ENCODE measurements at places on chromosomes 5 and 9.

DNA sequence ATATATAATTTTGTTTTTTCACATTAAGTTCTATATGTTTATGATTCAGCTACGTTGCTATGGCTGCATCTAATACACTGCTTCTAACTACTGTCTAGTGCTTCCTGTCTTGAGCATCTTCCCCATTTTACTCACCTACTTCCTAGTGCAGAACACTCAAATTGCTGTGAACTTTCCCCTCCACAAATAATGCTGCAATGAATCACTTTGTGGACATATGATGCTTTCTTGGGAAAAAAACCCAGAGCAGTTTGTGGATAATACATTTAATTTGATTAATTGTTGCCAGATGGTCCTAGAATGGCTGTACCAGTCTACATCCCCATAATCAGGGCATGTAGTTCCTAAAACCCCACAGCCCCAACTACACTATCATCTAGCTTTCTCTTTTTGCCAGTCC is 18.5 kb downstream of the CD180 start:
- DNase-seq, result no peak

DNA sequence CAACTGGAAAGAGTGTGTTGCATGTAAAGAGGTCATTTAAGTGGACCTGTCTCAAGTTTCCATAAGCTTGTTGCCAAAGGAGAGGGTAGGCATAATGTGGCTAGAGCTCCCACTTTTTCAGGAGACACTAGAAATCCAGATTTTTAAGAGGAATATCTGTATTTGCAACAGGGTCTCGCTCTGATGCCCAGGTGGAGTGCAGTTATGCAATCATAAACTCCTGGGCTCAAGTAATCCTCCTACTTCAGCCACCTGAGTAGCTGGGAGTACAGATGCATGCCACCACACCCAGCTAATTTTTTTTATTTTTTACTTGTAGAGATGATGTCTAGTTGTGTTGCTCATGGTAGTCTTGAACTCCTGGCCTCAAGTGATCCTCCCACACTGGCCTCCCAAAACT is 183.5 kb downstream of the NIPBL start:
- no peak for DNase-seq

DNA sequence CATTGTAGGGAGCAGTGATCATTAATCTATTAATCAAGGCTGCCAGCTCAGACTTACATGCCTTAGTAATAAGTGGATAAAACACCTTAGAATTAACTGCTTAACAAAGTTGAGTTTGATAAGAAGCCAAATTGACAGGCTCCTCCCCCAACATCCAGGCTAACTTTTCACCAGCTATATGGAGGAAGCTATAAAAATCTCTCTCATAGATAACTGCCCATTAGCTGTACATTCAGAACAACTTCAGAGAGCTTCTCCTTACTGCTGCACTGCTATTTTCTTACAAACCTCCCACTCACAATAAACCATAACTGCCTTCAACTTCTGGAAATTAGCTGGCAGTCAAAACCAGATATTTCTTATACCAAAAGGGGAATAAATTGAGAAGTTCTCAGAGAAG is 364.1 kb downstream of the PRELID2 start:
- no peak for DNase-seq

DNA sequence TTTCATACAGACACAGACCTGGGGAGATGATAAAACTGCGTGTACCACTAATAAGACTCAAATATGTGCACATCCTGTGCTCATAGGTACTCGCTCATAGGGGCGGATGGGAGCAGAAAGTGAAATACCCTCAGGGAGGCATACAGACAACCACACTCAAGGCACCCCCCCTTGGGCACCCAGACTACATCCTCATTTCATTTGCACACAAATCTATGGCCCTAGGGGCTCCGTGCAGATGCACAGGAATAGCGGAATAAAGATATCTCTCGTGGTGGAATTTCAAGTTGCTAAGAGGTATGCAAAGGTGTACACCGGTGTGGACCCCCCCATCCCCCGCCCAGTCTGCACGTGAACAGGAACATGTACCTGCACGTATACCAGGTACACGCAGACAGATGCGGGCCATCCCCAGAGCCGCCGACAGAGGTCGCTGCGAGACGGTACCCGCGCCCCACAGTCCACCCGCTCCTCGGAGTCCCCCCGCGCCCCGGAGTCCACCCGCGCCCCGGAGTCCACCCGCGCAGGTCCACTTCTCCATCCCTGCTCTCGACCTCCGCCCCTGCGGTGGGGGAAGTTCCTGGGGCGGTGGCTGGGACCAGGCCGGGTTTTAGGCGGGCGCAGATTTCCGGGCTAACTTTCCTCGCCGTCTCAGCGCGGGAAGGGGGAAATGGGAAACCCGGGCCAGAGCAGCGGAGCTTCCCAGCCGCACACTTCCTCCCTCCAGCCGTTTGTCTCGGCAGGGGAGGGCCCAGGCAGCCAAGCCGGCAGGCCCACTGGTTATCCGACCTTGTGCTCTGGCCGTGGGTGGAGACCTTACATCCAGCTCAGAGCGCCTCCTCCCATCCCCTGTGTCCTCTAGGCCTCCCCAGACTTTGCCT is 1.0 kb upstream of the IL12B start:
- peak; percentile 83 for DNase-seq

DNA sequence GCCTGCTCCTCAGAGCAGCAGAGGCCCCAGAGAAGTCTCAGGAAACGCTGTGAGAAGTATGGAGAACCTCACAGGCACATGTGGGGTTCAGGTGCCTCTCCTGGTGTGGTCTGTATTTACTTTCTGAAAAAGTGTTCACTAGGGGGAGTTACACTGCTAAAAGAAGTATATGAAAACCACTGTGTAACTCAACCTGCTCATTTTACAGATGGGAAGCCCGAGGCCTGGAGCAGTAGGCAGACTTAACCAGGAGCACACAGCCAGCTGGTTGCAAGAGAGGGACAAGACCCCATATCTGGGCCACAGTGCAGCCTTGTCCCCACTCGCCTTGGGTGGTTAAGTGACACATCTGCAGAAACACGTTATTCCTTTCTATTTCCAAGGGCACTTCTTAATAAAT is 112.8 kb upstream of the SAP30L start:
- no peak for DNase-seq

Measured in CD4-positive, alpha-beta T cell treated with Interferon alpha-2 for 1 hour (primary cell).